ENCODE measurements at places on chromosomes 4 and X.

GRCh38 chrX:75784680-75785491, at the start of gene MAGEE2:
Gene MAGEE2 (minus strand): TSS chrX:75785254. CDS start chrX:75785051, 203 bp downstream.
- no peak for DNase-seq

GRCh38 chr4:165970703-165971420, 97.8 kb downstream of the TLL1 start:
- no peak for DNase-seq

DNA sequence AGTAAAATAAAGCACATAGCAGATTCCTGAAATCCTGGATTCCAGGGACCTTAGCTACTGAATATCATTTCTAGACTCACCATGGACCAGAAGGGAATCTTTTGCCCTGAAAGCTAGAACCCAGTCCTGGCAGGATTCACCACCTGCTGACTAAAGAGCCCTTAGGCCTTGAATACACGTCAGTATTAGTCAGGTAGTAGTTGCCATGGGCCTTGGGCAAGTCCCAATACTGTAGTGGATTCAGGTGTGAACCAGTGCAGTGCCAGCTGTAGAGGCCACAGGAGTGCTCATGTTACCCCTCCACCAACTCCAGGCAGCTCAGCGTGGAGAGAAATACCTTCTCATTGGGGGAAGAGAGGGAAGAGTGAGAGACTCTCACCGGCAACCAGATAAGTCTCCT, 64.1 kb upstream of the UBQLN2 start:
- DNase-seq, result no peak

- DNase-seq, result no peak
These were observed 219.1 kb downstream of the MID1 start for GRCh38 chrX:10401239-10401638.

DNA sequence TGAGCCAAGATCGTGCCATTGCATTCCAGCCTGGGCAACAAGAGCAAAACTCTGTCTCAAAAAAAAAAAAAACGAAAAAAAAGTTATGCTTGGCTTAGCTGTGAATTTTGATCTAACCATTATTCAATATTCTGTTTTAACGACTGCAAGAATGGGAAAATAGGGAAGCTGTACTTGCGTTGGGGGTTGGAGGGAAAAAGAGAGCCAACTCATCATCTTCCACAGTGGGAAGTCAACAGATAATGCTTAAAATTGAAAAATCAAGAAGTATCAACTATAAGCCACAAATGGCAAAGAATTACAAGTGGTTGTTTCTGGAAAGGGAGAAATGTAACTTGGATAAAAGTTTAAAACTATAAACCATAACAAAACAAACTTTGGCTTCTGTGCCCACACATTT, 2.9 kb downstream of the TEC start:
- no peak for DNase-seq

GRCh38 chr4:70993181-70994068, at the start of gene DCK:
Gene DCK (plus strand): TSS chr4:70993649. CDS start chr4:70993836, 187 bp downstream.
- peak; percentile 74 for DNase-seq

DNA sequence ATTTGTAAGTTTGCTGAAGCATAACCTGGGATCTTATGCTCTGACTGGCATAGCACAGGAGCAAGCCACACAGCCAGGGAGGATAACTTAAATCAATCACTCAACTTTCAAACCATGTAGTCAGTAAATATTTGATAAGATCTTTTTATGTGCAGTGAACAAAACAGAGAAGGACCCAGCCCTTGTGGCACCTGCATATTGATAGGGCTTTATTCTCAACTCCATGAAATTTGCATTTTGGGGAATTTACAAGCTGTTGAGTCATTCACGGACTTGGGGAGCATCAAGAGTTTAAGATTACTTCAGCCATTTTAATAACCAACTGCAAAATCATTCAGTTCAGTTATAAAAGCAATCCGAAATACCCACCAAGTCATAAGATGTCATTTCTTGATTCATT, 122.6 kb downstream of the COMMD8 start:
- DNase-seq, result no peak

DNA sequence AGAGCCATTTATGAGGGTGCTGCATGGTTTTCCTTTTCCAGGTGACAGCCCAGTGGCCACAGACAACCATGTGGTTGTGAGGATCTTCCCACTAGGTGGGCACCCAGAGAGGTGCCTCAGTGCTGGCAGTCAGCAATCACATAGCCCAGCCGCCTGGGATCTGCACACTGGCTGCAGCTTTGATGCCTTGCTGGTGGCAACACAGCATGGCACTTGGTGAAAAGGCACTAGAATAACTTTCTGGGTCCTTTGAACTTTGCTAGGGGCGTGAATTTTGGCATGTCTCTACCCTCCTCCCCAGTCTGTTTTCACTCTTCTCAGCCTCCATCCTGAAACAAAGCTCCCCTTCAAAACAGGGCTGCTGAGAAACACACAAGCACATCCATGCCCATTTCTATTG, 108.8 kb upstream of the RPL34 start:
- DNase-seq, result no peak

DNA sequence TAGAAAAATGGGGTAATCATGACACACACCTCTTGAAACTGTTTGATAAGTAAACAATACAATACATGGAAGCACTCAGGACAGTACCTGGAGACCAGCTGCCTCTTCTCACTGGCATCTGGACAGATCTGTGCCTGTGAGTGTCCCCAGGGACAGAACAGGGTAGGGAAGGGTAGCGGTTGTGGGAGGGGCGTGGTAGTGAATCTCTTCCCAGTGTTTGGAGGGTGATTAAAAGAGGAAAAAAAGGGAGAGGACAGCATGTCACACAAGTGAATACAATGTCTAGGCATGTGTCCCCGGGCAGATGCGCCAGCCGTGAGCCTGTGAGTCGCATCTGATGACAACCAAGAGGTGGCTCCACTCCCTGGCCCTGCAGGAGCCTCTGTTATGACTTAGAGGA, 138.8 kb upstream of the MSX1 start:
- DNase-seq, result no peak

GRCh38 chrX:70826715-70827114, 81.8 kb downstream of the TEX11 start:
- DNase-seq, result no peak

DNA sequence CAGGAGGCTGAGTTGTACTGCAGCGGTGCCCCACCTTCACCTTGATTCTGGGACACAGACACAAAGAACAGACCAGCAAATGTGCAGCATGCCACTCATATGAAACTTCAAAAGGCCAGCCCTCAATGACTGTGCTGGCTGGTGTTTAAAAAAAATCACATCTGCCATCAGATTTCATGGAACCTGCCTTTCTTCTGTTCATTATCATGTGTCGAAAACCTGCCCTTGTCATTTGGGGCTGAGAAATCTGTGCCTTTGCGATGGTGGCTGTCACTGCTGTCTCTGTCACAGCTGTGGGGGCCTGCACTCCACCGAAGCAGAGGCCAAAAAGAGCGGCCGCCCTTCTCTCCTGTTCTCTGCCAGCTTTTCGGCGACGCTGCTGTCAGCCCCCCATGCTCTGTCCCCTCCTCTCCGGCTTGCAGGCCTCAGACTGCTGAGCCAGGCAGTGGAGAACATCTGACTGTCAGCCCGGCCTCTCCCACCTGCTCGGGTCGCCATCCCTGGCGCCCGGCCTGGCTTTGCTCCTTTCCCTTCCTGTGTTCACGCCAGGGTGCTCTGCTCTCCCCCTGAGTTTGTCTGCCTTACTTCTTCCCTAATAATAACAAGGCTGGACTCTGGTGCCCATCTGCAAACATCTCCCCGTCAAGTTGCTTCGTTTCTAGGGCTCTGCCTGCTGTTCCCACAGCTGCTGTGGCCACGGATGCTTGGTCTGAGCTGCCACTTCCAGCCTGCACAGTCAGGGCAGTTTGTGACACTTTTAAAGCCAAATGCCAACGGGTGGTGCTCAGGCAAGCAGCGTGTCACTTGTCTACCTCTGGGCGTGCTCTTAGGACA, 355.2 kb downstream of the UNC5C start:
- no peak for DNase-seq

Data from left renal cortex interstitium (tissue), 4 donors.